ENCODE measurements at places on chromosomes 2 and 18.

DNA sequence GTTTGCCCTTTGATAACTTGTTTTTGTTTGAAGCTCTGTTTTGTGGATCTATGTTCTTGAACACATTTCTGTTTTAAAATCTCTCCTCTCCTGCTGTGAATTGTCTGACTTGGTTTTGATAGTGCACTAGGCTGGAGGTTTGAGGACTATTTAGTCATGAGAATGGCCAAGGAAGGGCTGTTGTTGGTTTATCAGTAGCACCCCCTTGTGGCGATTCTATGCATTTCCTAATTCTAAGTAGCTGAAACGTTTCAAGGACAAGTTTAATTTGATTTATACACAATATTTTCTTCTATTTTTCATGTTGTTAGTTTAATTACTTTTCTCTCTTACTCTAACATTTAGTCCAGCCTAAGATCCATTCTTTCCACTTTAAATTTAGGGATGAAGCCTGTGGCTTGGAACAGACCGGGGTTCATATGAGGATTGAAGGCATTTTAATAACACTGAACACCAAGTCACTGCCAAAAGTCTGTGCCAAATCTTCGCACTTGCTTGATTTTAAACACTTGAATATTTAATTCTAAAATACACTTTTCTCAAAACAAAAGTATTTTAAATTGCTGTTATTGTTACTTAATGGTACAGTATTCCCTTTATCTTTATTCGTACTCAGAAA is 166.0 kb downstream of the SOCS6 start:
- DNase-seq, result peak; percentile 35

DNA sequence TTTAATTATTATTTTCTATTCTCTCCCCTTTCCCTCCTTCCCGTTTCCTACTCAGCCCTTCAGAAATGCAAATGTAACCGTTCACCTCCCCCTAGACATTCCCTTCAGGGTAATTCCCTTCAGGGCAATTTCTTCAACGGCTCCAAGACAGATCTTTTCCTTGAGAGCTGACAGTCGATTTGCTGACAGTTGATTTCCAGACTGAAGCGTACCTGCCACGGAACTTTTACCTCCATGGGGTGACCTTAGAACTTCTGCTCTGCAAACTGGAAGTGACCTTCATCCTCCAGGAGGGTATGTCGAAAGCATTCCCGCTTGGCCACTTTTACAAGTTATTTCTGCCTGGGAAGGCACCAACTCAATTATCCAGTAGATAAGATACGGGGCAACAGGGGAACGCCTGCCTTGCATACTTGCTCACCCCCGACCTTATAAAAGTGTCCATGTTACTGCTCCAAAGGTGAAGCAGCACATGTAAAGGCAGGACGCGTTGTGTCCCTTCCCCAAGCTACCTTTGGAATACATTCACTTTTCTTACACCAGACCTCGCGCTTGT is 18.5 kb downstream of the B3GNT7 start:
- no peak for DNase-seq

GRCh38 chr2:45459860-45460259 is 151.2 kb downstream of the SRBD1 start:
- no peak for DNase-seq

- no peak for DNase-seq
Observed at GRCh38 chr2:69203166-69203985, 183.7 kb downstream of the GFPT1 start.

GRCh38 chr2:234630801-234631261 is 133.9 kb upstream of the ARL4C start:
- DNase-seq, result no peak

DNA sequence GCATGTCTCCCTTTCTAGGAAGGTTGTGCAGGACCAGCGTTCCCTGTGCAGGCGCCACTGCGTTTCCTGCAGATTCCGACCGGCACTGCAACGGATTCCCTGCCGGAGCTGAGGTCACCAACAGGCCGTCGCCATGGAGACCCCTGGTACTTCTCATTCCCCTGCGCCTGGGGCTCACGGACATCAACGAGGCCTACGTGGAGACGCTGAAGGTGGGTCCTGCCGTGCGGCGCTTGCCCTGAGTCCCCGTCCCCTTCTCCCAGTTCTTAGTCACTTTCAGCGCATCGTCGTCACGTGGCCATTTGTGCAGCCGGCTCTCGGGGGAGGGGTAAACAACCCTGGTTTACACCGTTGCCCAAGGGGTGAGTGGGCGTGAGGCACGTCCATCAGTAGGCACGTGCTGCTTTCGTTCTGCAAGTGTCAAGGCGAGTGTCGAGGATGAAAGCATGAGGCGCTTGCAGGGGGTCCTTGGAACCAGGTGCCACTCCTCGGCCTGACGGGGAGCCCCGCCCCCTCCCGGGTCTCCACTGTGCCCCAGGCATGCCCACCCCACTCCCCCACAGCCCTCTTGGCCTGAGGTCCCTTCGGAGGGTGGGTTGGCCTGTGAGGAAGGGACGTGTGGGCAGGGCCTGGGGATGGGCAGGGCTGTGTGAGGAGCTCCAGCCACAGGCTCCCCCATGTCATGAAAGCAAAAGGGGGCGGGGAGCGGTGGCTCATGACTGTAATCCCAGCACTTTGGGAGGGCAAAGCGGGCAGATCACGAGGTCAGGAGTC is 19.8 kb downstream of the DTYMK start:
- no peak for DNase-seq

GRCh38 chr2:101190747-101191516 is 39.8 kb upstream of the TBC1D8 start:
- no peak for DNase-seq

GRCh38 chr2:67046591-67046990 is 350.5 kb upstream of the ETAA1 start:
- peak; percentile 23 for DNase-seq

DNA sequence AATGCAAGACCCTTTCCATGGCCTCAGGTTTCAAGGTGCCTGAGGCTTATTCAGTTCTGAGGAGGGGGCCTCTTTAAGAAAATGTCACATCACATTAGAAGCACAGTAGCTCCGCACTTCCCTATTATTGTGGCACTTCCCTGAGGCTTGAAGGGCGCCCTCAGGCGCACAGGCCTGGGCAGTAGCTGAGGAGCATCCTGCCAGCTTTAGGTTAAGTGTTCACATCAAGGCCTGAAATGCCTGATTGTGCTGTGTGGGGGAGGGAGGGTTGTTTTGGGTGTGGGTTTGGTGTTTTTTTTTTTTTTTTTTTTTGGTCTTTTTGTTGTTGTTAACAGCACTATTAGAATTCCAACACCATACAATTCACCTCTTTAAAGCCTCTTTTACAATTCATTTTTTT is 107.9 kb downstream of the CABLES1 start:
- DNase-seq, result no peak

DNA sequence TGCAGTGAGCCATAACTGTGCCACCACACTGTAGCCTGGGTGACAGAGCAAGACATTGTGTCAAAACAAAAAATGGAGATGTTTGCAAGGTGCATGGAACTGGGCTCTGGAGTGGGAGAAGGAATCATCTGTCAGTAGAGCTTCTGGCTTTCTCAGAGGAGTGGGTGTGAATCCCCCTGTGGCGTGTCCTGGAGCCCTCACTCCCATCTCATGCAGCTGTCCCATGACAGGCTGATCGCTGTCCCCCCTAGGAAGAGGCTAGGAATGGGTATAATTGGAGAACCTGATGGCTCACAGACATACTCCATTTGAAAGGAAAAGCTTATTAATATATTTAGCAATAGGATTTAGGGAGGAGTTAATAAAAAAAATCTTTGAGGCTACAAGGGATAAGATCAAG is 125.8 kb upstream of the EPB41L3 start:
- no peak for DNase-seq

DNA sequence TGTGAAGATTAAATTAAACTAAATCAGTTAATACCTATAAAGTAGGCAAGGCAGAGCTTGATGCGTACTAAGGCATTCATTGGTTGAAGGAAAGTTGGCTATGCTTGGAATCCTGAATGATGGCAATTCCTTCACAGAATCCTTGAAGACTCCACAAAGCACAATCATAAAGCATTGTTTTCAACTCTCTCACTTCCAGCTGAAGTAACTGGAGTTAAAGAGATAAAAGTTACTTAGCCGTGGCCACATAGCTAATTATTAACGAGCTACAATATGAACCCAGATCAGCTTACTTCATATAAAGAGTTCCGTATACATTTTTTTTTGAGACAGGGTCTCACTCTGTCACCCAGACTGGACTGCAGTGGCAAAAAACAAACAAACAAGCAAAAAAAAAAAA is 483.9 kb upstream of the DDX18 start:
- no peak for DNase-seq

- DNase-seq, result no peak
Observed at GRCh38 chr2:231640641-231641111, 48.0 kb downstream of the TEX44 start.

DNA sequence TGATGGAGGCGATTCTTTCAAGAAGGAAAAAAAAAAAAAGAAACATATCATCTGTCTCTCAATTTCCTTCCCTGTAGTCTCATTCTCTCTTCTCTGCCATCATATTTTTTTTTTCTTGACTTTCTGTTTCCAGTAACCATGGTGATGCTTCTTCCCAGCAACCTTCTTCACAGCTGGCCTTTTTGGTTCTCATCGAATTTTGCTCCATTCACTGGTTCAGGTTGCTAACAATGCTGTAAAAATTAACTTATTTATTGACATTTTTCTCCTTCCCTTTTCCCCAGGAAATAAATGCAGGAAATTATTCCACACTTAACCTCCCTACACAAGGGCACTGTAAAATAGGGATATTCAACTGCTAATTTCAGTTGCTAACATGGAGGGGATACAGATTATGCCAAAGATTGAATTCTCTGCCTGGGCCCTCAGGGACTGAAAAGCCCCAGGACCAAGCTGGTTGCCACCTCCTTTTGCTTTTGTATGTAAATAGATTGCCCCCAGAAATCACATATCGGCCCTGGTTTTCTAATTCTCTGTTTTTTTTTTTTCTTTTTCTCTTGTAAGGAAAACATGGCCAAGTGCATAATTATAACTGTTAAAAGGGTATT is 154.7 kb downstream of the MAP2 start:
- no peak for DNase-seq

Data from urothelium cell line (cell line).